ENCODE measurements at places on chromosomes 12 and 14.

GRCh38 chr14:98580131-98580678 lies 691.8 kb downstream of the BCL11B start:
- no peak for DNase-seq

- peak; percentile 79 for DNase-seq
Observed at GRCh38 chr12:58919231-58920101, 838 bp downstream of the LRIG3 start.

DNA sequence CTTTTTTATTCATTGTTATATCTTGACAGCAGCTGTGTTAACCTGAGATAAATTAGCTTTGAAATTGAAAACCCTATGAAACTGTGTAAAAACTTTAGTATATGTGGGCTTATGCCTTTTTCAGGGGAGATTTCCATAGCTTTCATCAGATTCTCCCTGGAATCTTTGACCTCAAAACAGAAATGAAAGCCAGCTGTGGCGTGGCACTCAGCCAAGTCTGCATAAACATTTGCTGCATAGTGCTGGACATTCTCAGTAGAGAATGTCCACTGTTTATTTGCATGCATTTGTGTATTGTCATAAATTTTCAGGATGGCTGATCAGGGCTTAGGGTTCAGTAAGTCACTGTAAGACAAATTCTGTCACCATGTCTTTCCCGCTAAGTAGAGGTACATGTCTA lies 115.3 kb upstream of the NAP1L1 start:
- DNase-seq = no peak

DNA sequence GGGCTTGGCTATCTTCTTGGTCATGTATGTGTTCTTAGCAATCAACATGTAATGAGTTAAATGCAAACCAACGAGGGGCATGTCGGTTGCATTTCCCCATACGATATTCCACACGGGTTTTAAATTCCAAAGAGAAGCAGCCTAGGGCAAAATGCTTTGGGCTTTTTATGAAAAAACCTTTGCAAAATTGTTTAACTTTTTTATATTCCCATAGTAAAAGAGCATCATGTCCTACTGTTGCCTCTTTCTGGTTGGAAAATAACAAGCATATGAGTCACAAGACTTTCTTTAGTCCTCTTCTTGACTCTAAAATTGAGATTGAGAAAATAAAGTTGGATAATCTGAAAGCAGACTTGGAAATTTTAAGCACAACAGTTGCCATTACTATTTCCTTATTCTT lies 3.8 kb upstream of the DIO2 start:
- no peak for DNase-seq

All from skin of body (tissue), 3 donors.